ENCODE measurements at places on chromosomes 7 and 10.
A peak's percentile ranks its signal among the peaks of the same experiment; 100 is the strongest.

DNA sequence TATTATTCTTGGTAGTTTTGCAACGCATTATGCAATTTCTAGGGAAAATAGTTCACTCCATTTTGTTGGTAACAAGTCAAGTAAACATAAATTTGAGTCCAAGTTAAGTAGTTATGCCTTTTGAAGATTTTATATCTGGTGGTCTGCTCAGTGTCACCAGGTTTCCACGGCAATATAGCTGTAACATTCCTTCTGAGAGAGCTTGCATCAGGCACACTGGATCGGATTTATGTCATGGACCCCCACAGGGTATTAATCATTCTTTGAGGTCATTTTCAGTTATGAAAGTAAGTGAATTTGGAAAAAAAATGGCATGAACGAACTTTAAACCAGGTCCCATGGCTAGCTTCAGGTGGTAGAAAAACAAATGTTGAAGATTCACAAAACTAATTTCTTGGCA is 136.3 kb downstream of the POLR1F start:
- no peak for DNase-seq

- DNase-seq: no peak
Measured at GRCh38 chr10:132647424-132647823, 109.8 kb downstream of the INPP5A start.

DNA sequence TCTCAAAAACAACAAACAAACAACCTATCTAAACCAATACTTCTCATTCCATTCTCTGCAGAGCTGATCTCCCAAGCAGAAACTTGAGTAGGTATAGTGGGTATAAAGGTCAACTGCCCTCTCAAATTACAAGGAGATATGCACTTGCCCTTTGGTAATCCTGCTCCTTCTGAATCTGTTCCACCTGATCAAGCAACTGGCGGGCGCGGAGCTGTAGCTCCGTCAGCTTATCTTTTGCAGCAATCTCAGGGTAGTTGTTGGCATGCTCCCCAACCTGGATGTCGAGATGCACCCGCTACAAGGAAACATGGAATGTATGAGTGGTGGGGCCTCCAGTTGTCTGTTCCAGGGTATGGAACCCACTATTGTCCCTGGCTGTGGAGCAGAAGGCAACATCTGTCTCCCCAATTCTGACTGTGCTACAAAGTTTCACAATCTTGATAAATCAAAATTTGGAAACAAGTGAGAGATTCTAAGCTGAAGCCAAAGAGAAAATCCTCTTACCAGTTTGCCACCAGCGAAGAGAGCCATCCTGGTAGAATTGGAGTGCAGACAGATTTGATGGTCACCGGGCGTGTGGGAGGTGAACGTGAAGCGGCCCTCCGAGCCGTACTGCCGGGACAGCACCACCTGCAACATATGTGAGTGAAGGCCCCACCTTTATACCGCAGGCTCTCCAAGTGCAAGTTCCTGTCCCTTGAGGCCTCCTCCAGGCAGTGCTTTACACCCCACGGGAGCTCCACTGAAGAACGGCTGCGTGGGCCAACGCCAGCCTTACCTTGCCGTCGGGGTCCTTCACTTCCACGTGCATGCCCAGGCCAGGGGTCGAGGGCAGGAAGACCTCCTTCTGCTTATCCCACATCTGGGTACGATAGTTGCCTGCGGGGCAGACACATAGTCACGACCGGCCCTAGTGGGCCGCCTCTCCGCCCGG is 819 bp downstream of the TMED4 start:
- DNase-seq: peak; percentile 61

GRCh38 chr7:53397911-53398310 is 362.5 kb downstream of the POM121L12 start:
- no peak for DNase-seq

DNA sequence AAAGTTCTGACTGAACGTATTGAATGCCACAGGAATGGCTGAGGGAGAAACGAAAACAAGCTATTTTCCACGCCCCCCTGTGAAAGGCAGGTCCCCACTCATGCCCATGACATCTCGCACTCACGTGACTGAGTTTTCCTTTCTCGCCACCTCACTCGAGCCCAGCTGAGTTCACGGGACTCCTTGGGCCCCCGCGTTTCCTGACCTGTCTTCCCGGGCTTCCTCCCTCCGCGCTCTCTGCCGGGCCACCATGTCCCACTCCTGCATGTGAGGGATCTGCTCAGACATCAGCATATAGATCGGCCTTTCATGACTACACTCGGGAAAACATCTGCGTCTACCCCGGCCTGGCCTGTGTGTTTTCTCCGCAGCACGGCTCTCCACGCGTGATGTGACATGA is 226.0 kb upstream of the ADARB2 start:
- DNase-seq: no peak

GRCh38 chr10:79435271-79436065 is 10.0 kb downstream of the ZCCHC24 start:
- DNase-seq: peak; percentile 62

DNA sequence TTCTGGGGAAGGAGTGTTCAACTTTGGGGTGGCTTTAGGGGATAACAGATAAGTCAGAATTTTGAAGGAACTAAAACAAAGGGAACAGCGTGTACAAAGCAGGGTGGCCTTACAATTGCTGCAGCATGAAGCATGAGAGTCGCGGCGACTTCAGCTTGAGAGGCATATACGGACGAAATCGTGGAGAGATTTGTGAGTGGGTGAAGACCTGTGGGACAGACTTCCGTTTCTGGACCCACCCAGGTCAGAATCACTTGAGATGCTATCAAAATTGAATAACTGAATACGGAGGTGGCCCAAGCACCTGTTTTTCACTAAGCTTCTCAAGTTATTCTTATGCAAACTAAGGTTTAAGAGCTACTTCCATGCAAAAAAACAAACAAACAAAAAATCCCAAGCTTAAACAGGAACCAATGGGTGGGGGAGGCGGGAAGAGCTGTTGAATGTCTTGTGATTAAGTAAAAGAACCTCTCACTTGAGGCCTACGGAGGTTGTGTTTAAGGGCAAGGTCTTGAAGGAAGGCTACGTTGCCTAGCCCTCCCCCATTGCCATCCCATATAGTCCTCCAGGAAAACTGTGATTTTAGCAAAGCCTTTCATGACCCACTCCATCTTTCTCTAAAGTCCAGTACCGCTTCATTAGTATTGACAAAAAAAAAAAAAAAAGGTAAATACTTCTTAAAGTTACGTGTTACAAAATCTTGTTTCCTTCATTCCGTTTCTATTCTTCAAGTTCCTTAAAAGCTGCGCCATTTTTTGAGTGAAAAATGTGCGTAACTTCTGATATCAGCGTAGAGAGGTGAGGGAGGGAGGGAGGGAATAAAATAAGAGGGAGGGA is 1.3 kb upstream of the TRIM24 start:
- peak; percentile 28 for DNase-seq

DNA sequence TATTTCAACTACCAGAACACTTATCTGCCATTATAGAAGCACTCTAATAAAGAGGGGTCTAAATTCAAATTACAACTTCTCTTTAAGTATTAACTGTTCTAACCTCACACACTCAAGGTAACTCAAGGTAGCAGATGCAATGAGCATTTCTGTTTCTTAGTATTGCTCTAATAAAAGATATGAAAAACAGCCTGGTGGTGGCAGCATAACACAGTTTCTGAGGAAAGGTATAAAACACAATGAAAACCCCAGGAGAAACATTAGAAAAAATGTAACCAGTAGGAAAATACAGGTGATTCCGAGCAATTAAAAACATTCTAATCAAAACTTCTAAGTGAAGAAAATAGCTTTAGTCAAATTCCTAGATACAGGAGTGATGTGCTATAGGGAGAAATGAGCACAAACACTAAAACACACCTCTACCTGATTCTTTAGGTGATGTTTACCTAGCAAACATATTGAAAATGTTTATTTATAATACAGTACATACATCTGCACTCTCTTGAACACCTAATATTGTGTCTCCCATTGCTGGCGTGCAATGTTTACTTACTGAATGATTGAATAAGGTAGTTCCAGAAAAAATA is 3.5 kb downstream of the MKRN1 start:
- peak; percentile 61 for DNase-seq

- DNase-seq: no peak
Measured at GRCh38 chr10:43056568-43057011, 20.3 kb upstream of the RET start.

DNA sequence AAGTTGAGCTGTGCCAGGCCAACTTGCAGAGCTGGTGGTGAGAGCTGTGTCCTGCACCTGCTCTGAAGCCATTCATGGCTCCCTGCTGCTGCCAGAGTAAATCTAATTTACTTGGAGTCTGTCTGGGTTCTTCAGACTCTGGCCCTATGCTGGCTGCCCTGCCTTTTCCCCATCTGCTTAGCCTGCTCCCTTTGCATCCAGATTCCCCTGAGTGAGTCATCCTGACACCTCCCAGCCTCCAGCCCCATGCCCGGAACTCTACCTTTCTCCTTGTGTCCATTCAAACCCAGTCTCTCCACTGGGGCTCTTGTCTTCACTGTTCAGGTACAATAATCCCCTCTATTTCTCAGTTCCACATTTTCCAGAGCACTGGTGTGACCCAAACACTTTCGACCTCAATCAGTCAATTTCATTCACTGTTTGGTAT is 434.4 kb upstream of the ZMIZ1 start:
- no peak for DNase-seq

GRCh38 chr7:83413831-83414230 is 235.1 kb downstream of the SEMA3E start:
- no peak for DNase-seq

GRCh38 chr7:149214020-149214720 is 18.8 kb downstream of the ZNF282 start:
- no peak for DNase-seq

DNA sequence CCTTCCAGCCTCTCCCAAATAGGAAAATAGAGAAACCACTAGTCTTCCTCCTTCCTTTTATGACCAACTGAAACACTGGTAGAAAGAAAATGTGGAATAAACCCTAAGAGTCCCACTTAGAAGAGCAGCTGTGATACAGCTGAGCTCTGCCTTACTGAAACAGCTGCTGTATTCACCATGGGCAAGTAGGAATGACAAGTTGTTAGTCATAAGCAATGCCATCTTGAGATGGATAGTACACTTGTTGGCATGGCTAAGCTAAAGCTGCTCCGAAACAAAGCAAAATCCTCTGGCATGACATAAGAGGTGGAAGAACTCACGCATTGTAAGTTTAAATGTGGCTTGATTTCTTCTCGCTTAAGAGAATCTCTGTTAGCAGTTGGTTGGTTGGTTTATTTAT is 48.3 kb upstream of the TMEM236 start:
- no peak for DNase-seq

- peak; percentile 55 for DNase-seq
Measured at GRCh38 chr7:127153315-127153714, 99.4 kb downstream of the GRM8 start.

- no peak for DNase-seq
Measured at GRCh38 chr10:94008526-94008925, 14.8 kb downstream of the PLCE1 start.

- DNase-seq: no peak
Measured at GRCh38 chr10:124152139-124153022, 59.0 kb upstream of the CHST15 start.

- no peak for DNase-seq
Measured at GRCh38 chr7:131727189-131727588, 170.8 kb upstream of the PODXL start.

- peak; percentile 99 for DNase-seq
Measured at GRCh38 chr7:99624484-99624883, 7.7 kb downstream of the ZSCAN25 start.

- no peak for DNase-seq
Measured at GRCh38 chr7:108226816-108227299, 96.7 kb upstream of the LAMB4 start.

GRCh38 chr7:152202056-152202455 is 176.6 kb downstream of the GALNT11 start:
- no peak for DNase-seq

DNA sequence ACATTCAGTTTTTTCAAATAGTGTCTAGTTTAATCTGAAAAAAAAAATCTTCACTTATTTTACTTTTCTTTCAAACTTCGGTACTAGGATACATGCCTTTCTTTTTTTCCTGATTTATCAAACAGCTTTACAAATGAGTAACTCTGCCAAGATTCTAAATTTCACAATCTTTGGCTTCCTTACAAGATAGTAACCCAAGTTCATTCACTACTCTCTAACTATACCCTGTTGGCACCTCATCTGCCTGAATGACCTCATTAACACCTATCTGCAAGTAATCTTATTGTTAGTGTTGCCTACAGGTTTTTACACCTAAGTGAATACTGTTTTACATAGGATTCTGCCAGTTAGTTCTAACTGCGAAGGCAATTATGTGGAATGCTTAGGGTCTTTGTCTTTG is 159.8 kb downstream of the FOXP2 start:
- no peak for DNase-seq

GRCh38 chr10:6542999-6543430 is 37.1 kb downstream of the PRKCQ start:
- peak; percentile 27 for DNase-seq

GRCh38 chr10:53601260-53601875 is 828.8 kb upstream of the MBL2 start:
- DNase-seq: peak; percentile 51

DNA sequence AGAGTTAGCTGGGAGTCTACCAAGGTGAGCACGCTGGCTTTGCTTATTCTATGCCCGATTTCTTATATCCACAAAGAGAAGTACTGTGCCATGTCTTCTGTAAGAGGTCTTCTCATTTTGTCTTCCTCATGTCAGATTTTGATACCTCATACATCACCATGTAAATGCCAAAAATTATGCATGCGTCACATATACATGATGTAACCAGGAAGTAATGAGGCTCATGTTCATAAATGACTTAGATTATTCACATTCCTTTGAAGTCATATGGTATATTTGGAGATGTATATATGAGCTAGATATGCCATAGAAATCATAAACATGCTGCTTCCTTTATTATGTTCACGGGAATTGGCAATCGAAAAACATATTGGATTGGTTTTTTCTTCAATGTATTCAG is 97.7 kb upstream of the CELF2 start:
- DNase-seq: no peak

DNA sequence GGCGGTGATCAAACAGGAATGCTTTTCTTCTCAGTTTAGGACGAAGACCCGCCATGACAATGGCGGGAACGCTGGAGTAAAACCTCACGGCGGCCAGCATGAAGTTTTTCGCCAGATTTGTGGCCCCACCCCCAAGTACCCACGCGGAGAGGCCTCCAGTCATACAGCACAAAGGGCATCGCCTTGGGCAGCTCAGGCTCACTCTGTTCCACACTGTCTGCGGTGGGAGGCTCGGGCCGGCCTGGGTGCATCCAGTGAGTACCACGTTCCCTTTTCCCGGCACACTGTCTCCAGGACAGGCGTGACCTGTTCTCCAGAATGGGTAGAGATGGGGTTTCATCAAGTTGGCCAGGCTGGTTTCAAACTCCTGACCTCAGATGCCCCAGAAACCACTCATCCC is 27.3 kb downstream of the ASB13 start:
- no peak for DNase-seq

DNA sequence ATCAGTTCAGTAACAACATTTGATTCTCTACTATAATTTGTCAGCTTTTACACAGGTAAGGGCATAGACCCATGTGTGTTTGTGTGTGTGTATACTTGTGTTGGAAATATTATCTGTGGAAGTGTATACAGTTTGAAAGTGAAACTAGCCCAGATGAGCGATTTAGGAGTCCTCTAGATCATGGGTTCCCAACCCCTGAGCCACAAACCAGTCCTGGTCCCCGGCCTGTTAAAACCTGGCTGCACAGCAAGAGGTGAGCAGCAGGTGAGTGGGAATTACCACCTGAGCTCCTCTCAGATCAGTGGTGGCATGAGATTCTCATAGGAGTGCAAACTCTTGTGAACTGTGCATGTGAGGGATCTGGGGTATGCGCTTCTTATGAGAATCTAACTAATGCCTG is 1221.5 kb upstream of the SORCS1 start:
- no peak for DNase-seq

GRCh38 chr7:131600085-131600881 is 43.9 kb upstream of the PODXL start:
- DNase-seq: no peak

GRCh38 chr10:108911814-108912541 is 1011.3 kb downstream of the XPNPEP1 start:
- no peak for DNase-seq

Data from NB4 (cell line).